ENCODE measurements at places on chromosomes 7 and 10.
A peak's percentile ranks its signal among the peaks of the same experiment; 100 is the strongest.

DNA sequence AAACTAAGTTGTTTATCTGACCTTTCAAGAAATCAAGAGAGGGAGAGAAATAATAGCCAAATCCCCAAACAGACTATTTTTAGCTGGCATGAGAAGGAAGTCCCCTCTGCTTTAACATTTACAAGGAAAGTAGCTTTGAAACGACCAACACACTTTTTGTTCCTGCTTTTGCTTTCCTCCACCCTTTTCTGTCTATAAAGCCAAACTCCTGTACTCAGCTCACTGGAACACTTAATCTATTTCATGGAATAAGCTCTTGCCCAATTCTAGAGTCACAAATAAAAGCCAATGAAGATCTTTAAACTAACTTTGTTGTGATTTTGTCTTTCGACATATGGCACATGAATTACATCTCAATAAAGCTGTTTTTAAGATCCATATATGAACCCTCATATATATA is 86.8 kb upstream of the CCDC71L start:
- DNase-seq: no peak

DNA sequence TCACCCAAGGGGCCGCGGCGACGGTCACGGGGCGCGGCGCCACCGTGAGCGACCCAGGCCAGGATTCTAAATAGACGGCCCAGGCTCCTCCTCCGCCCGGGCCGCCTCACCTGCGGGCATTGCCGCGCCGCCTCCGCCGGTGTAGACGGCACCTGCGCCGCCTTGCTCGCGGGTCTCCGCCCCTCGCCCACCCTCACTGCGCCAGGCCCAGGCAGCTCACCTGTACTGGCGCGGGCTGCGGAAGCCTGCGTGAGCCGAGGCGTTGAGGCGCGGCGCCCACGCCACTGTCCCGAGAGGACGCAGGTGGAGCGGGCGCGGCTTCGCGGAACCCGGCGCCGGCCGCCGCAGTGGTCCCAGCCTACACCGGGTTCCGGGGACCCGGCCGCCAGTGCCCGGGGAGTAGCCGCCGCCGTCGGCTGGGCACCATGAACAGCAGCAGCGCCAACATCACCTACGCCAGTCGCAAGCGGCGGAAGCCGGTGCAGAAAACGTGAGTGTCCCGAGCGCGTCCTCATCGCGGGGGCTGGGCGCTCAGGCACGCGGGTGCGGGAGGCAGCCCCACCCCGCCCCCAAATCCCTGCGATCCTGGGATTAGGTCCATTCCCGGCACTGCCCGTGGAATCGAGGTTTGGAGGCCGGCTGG is 509 bp downstream of the AHR start:
- peak; percentile 40 for DNase-seq

- DNase-seq: no peak
Observed at GRCh38 chr10:88919041-88919440, 33.5 kb downstream of the ACTA2 start.

DNA sequence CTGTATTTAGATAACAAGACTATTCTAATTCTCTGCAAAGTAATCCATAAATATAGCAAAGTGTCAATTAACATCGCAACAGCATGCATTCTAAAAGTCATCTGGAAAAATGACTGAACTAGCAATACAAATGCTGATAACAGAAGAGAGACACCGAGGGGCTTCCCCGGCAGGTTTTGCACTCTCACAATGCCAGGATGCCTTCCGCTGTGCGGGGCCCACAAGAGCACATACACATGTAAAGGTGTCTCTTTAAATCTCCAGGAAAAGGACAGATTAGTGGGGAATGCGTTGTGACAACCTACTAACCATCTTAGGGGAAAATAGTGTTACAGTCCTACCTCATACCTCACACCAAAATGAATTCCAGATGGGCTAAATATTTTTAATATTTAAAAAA is 86.9 kb downstream of the CXCL12 start:
- no peak for DNase-seq

- DNase-seq: no peak
Observed at GRCh38 chr7:1058311-1058710, 14.0 kb downstream of the GPR146 start.

- DNase-seq: no peak
Observed at GRCh38 chr10:5033061-5033778, 29.6 kb upstream of the AKR1C2 start.

DNA sequence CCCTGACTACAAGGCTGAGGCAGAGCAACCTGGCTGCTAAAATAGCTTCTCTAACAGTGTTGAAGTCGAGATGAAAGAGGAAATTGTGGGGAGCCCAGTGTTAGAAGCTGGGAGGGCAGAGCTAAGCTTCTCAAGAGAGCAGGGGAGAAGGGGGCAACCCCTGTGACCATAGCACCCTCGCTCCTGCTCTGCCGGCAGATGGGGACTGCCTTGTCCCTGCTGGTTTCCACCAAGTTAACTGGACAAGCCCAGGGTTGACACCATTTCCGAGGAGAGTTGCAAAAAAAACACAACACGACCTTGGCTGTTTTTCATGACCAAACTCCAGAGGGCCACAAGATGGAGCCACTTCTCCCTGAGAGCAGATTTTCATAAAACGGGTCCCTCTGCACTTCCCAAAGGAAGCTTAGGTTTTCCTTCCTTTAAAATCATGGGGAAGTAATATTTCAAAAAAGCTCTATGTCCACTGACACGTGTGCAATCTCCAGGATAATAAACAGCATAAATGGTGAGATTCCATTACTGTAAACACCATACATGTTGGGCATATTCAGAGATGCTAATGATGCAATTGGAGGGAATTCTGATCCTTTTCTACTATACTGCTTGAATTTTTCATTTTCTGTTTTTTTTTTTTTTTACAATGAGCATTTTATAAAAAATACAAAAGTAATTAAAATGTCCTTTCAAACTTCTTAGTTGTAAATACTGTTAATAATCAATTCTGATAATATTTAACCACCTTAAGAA is 140.4 kb downstream of the PIP4K2A start:
- DNase-seq: no peak
